Stimulated activated CD4-positive, alpha-beta T cell treated with anti-CD3 and anti-CD28 coated beads, Interleukin-1b, Interleukin-23, amount 100 ng/mL, for 4 hours (primary cell): ENCODE measurements at places on chromosomes 11 and 22.

DNA sequence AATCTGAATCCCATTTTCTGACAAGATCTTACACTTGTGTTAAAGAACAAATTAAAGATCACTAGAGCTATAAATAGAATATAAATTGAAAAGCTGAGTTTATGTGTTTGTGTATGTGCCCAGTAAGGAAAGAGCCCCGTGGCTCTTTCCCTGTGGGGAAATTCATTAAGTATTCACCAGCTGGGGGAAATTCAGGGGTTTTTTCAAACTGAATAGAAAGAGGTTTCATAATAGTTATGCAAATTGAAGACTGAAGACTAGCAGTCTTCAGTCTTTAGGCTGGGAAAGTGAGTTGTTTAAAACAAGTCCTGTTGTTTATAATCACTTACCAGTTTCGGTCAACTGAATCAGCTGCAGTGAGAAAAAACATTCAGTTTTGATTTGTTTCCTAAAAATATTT lies 11.3 kb upstream of the MS4A7 start:
- DNase-seq, result no peak

GRCh38 chr22:46006379-46007002 lies 29.5 kb upstream of the WNT7B start:
- DNase-seq, result peak; percentile 90

DNA sequence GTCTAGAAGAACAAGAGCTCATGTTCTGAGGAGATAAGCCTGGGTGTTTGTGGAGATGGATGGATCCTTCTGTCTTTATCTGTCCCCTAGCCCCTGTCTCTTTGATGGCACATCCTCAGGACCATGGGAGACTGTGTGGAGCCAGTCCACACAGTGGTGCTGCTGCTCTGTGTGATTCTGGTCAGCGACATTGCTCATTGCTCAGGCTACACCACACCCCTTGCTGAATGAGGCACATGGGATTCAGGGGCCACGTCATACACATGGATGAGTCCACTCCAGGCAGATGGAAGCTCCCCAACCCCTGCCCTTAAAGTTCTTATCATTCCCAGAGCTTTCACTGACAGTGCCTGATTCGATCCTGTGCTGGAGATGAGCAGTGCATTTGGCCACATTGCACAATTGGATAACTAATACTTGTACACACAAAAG lies 222.2 kb downstream of the NAV2 start:
- DNase-seq, result no peak

GRCh38 chr11:115151010-115151409 lies 353.2 kb downstream of the CADM1 start:
- no peak for DNase-seq

DNA sequence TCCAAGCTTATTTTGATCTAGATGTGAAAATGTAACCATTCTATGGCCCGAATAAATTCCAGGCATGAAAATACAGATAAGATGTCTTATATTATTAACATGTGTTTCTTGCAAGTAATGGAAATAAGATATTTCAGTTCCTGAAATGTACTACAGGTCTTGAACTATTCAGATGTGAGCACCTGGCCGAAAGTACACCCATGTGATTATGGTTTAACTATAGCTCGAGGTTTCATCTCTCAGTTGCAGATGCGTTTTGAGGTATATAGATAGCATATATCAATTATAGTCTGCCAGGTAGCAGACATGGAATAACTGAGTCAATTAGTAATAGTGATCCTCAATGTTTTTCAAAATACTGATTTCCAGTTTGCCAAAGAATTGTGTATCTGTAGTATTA lies 68.3 kb downstream of the DDIAS start:
- DNase-seq, result no peak

- no peak for DNase-seq
These were observed 650 bp upstream of the NUP50 start for GRCh38 chr22:45163099-45163450.

GRCh38 chr11:106464728-106465127 lies 387.3 kb downstream of the AASDHPPT start:
- DNase-seq, result no peak

DNA sequence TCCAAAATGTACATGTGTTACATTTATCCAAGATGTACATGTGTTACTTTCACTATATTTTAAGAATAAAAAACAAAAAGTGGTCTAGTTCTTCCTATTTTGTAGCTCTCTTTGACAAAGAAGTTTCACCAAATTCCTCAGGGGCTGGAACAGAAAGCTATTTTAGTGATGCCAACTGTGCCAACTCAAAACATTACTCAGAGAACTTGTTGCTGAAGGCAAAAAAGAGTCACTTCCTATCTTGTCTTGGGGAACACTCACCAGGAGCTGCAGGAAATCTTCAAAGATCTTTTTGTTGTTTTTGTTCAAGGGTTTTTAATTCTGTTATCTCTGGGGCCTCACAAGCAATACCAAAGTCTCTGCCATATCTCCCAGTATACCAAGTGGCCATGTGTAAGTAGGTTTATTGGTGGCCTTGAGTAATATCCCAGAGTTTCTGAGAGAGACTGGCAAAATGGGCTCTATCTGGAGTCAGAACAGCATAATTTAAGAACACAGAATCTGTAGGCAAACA lies 13.6 kb upstream of the EED start:
- no peak for DNase-seq

DNA sequence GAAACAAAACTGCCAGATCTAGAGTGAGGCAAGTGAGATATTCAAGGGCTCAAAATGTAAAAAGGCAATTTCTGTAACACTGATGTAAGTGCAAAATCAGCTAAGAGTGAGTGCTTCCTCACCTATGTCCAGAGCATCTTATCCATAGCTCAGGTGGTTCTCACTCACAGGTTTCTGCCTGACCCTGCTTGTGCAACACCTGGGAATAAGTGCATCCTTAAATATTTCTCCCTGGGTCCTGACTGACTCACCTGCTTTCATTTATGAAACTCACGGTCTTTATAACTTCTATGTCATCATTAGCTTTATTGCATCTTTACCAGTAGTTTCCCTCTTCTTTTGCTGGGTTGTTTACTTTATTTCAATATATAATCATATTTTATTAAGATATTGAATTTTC lies 260.6 kb downstream of the CNTN5 start:
- DNase-seq, result no peak

- DNase-seq, result no peak
These were observed 44.6 kb upstream of the WNT7B start for GRCh38 chr22:46021577-46021976.

DNA sequence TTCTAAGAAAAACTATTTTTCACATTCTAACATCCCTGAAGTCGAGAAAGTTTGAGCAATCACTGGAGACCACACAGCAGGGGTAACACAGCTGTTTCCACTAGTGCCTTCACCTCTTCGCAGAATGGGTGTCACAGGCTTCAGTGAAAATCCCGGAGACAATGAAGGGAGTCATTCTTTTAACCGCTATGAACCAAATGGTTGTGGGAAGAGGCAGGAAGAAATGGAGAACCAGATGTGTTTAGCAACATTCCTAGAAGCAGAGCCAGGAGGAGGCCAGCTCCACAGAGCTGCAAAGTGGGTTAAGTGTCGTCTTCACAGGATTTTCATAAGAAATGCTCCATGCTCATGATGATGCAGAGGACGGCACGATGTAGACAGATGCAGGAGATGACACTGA lies 221.1 kb downstream of the LARGE1 start:
- DNase-seq, result no peak

GRCh38 chr22:43232445-43232844 lies 45.5 kb upstream of the TTLL12 start:
- no peak for DNase-seq

DNA sequence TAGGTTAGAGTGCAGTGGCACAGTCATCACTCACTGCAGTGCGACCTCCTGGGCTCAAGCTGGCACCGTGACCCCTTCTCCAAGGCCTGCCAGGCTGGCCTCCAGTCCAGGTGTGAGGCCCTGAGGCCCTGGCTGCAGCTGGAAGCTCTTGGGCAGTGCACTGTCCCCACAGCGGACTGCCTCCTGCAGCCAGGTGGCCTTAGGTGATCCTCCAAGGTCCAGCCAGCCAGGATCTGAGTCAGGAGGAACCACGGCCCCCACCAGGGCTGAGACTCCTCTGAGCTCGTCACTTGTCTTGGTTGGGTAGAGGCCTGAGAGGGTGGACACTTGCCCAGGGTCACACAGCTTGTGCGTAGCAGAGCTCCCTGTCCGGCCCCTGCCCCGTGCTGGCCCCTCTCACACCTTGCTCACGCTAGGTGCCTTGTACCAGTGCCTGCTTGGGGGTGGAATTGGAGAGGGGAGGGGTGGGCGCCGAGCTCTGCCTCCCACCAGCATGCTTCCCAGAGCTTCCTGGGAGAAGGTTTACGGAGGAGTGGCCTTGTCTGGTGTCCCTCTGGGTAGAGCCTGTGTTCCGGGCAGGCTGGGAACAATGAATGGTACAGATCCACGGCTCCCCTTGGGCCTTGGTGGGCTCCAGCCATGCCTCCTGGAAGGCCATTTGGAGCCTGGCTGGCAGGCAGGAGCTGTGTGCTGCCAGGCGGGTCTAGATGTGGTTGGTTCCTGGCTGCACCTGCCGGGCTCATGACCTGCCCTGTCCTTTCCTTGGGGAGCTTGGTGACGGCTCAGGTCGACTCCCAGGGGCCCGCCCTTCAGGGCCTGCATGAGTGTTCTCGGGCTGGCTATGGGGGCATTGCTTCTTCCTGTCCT lies 20.6 kb downstream of the KCNQ1 start:
- no peak for DNase-seq

GRCh38 chr11:65932558-65932919 lies 12.7 kb upstream of the TSGA10IP start:
- DNase-seq, result no peak

DNA sequence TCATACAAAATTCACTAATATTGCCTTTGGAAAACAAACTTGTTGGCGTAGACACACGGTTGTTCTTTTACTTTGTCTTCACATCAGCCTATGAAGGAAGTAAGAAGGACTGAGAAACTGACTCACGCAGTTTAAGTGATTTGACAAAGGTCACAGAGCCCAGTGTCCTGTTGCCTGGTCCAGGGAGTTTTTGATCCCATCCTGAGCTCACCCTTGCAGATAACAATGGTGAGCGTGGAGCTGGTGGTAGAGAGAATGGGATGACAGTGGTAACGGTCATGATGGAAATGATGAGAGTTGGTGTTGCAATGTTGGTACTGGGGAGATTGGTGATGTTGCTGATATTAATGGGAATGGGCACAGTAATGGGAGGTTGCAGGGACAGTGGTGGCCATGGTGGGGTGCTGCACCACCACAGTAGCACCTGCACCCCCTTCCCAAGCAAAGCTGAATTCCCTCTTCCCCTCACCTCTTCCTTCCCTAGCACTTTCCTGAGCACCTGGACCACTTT lies 22.0 kb downstream of the CREB3L1 start:
- no peak for DNase-seq

- no peak for DNase-seq
These were observed 7.9 kb downstream of the SNAP29 start for GRCh38 chr22:20866736-20867135.

DNA sequence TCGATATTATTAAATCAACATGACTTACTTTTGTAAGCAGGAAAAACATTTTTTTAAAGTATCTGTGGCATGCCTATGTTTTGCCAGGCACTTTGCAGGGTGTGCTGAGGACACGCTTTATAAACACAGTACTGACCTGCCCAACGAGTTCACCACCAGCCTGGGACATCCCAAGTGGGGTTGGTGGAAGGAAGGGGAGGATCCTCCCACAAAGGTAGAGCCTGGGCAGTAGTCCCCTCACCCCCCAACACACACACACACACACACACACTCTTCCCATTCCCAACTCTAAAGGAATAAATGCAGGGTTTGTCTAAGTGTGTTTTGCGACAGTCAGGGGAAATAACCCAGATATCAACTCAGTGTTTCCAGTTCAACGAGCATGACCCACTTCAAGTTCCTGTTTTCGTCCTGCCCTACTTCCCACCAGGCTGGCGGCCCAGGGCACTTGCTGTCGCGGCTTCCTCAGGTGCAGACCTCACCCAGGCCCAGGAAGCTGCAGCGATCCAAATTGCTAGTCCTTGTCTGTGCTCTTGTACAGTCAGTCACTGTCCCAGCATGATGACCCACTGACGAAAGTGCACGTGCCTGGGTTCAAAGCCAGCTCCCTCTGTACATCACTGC lies 3.1 kb downstream of the CERK start:
- DNase-seq, result peak; percentile 45

DNA sequence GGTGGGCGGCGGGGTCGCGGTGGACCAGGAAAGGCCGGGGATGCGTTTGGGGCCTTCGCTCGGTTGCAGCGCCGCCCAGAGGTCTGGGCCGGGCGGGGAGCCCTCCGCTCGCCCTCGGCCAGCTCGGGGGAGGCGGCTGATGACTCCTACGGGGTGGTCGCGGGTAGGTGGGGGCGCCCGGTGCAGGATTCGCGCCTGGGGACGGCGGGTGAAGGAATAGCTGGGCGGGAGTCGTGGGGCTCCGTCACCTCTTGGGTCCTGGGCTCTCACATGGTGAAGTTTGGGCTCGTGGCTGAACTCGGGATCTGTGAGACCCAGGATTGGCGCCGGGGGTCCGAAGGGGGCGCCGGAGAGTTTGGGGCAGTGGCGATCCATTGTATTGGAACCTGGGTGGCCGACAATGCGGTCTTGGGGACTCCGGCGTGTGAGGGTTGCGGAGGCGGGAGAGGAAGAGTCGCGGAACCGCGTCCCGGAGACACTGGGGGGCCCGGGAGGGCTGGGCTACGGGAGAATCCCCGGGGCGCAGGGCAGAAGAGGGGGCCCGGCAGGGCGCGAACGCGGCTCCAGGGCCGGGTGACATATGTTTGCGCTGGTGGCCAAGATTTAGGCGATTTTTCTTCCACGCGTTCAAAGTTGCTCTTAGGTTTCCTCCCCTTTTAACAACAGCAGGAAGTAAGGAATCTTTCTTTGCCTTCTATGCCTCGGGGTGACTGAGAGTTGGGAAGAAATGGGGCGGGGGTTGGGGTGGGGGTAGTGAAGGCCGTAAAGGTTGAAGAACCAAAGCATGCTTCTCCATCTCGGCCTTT lies 935 bp downstream of the QSER1 start:
- peak; percentile 49 for DNase-seq

GRCh38 chr11:43578346-43579170 lies 102.0 kb upstream of the HSD17B12 start:
- DNase-seq, result no peak

DNA sequence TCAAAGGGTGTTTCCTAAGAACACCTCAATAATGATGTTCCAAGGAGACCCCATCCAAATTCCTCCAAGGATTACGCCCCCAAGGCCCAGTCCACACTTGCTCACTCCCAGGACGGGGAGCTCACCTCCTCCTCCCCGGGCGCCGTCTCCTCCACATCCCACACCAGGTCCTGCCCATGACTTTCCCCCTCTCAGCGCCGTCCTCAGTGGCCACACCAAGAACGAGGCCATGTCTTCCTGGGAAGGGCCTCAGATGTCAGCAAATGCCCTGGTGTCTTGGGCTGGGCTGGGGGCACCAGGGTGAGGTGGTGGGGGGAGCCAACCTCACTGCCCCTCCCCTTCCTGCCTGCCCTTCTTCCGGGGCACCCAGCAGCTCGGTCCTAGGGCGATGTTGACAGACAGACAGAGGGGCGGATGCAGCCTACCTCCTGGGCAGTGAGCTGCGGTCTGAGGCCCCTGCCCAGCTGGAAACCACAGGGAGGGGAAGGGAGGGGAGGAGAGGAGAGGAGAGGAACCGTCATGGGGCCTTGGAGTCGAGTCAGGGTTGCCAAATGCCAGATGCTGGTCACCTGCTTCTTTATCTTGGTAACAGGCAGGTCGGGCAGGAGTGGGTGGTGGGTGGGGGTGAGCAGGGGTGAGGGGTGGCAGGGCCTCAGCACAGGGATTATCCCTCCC lies at the start of the genes C11orf21 and TSPAN32:
TSS of gene C11orf21 (minus strand) at position 288 of the 675 bp plus-strand sequence. CDS start at position 178, 110 bp downstream.
TSS of gene TSPAN32 (plus strand) at position 383 of the 675 bp plus-strand sequence. CDS start at position 520, 137 bp downstream.
- no peak for DNase-seq

GRCh38 chr11:133942577-133942976 lies 14.2 kb downstream of the IGSF9B start:
- no peak for DNase-seq
